Thoracic aorta (tissue), 2 donors: ENCODE measurements at places on chromosomes 5 and 9. TPM values are rescaled to one million over a fixed set of nuclear protein-coding genes. Genes with fewer than 3 reads are reported as not detected.

- no peak for DNase-seq
Measured at GRCh38 chr5:79641414-79641813, 29.2 kb downstream of the TENT2 start.

GRCh38 chr5:10046676-10047075, 203.0 kb downstream of the ATPSCKMT start:
- DNase-seq, result no peak

- DNase-seq, result no peak
Measured at GRCh38 chr5:179886190-179886911, 21.3 kb downstream of the TBC1D9B start.

DNA sequence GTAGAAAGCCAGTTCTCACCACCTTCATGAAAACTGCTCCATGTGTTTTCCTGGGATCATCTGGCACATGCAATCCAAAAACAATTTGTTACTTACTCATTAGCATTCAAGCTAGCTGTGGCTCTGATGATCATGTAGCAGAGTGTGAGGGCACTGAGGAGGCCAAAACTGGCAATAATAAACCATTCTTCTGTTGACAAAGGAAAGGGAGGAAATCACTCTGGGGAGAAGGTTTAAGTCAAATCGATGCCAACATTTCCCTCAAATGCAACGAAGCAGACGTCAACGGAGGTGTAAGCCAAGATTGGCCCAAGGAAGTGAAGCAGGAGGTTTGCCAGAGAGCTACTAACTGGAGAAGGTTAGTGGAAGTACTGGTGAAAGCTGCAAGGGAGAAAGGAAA, 55.7 kb upstream of the TBC1D9B start:
- no peak for DNase-seq

The OBP2B gene
- not detected for total RNA-seq
